RCC 7860 (cell line): ENCODE measurements at places on chromosomes 6 and 20.

DNA sequence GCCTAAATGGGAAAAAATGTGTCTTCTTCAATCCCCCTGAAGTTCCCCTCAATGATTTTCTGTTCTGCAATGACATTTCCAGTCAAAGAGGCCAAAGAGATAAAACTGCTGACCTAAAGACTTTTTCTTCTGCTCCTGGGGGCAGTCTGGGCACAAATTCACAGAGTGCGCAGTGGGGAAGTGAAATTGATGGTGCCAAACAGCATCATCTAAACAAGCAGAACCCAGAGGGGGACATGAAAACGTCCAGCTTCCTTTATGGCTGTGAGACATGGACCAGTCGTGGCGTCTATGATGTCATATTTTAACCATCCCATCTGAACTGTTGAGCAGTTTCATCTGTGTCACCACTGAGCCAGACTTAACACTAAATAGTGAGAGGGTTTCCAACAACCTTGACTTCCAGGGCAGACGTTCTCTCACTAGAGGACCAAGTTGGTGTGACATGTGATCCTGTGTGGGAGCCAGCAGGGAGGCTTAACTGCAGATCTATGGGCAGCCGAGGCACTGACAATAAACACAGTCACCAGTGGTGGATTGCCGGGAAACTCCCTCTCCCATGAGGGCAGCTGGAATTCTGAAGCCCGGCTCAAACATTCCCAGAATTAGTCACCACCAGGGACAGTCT lies 12.4 kb downstream of the SCML4 start:
- DNase-seq = peak; percentile 73

- DNase-seq = no peak
Observed at GRCh38 chr20:61695741-61696140, 369.9 kb downstream of the TAF4 start.

- no peak for DNase-seq
Observed at GRCh38 chr6:16270178-16270794, 31.9 kb downstream of the GMPR start.

- DNase-seq = no peak
Observed at GRCh38 chr6:4983322-4983721, 20.5 kb downstream of the RPP40 start.

- DNase-seq = no peak
Observed at GRCh38 chr20:53282217-53282955, 310.2 kb downstream of the TSHZ2 start.

GRCh38 chr20:54340206-54340605 lies 132.3 kb downstream of the PFDN4 start:
- DNase-seq = no peak
